ENCODE measurements at places on chromosomes 16 and 17.

DNA sequence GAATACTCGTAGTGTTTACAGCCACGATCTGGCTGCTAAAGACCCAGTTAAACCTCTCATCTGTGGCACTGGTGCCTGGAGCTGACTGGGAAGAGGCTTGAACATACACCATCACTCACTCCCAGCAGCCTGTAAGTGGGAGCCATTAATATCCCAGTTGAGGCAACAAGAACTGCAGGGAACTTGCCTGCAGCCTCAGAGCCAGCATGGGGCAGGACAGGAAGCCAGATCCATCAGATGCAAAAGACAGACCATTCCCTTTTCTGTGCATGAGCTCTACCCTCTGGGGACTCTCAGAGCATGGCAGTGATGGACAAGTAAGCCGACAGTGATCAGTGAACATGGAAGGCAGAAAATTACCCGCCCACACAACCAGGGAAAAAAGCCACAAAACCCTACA lies 91.8 kb downstream of the TMEM132E start:
- DNase-seq = no peak

DNA sequence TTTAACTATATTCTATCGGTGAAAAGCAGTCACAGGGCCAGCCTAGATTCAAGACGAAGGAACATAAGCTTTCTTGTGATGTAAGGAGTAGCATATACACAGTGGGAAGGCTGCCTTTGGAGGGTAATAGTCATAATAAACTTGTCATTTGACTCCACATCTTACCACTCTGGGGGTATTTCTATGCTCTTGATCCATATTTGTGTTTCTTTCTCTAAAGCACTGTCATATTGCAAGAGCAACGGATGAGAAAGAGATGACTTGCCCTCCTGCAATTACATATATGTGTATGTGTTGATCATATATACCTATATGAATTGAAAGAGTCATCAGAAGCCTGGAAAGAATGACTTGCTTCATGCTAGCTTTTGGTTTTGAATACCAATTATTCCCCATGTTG lies 225.4 kb upstream of the HS3ST3A1 start:
- DNase-seq = no peak

GRCh38 chr16:57609541-57610401 lies 18.7 kb upstream of the ADGRG1 start:
- no peak for DNase-seq

GRCh38 chr17:65355246-65355645 lies 206.2 kb downstream of the AXIN2 start:
- DNase-seq = no peak

- DNase-seq = peak; percentile 49
Observed at GRCh38 chr17:44390250-44390870, 911 bp upstream of the ITGA2B start.

DNA sequence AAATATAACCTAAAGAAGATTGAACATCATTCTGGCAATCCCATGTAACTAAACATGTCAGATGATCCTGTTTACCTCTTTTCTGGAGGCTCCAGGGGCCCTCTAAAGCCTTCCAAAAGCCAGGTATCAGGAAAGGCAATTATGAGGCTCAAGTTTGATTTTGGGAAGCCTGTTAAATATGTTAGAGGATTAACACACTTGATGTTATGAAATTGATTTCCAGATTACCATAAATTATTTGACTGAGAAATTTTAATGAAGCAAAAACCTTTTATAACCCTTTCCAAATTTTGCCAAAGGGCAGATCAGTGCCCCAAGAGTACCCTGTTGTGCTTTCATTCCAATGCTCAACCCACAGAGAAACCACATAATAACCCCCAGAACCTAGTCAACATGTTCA lies 29.3 kb downstream of the PHKB start:
- DNase-seq = no peak

- DNase-seq = no peak
Observed at GRCh38 chr16:11215935-11216556, 40.0 kb downstream of the SOCS1 start.

DNA sequence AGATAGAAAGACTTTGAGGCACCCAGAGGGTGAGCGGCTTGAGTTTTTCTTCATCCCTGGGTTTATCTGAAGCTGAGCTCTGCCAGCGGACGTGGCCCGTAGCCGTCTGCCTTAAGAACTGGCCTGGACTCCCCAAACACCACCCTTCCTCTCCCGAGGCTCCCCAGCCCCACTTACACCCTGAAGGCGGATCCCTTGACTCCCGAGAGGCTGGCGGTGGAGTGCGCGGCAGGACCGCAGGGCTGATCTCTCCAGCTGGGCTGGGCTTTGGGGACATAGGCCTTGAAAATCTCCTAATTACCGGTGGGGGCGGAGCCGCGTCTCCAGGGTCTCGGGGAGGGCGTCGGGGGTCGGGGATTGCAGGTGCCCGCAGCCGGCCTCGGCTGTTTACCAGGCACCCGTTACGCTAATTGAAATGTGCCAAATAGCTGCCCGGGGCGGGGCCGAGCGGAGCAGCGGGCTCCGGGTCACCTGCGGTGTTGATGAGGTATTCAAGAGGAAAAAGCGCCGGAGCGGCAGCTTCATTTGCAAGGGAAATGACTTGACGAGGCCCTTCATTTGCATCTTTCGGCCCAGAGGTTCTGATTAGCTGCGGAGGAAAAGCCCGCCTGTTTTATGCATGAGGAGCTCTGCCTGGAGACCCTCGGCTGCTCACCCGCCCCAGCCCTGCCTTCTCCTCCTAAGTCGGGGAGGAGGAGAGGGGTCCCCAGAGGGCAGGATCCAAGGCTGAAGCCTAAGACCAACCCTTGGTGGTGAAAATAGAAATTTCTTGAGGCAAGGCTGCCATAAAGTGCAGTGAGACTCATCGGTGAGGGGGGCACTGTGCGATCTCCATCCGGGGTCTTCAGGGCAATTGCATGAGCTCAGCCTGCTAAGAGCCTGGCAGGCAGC lies 100.7 kb downstream of the MGAT5B start:
- no peak for DNase-seq

GRCh38 chr16:75323933-75324332 lies 72.5 kb upstream of the BCAR1 start:
- DNase-seq = peak; percentile 75

DNA sequence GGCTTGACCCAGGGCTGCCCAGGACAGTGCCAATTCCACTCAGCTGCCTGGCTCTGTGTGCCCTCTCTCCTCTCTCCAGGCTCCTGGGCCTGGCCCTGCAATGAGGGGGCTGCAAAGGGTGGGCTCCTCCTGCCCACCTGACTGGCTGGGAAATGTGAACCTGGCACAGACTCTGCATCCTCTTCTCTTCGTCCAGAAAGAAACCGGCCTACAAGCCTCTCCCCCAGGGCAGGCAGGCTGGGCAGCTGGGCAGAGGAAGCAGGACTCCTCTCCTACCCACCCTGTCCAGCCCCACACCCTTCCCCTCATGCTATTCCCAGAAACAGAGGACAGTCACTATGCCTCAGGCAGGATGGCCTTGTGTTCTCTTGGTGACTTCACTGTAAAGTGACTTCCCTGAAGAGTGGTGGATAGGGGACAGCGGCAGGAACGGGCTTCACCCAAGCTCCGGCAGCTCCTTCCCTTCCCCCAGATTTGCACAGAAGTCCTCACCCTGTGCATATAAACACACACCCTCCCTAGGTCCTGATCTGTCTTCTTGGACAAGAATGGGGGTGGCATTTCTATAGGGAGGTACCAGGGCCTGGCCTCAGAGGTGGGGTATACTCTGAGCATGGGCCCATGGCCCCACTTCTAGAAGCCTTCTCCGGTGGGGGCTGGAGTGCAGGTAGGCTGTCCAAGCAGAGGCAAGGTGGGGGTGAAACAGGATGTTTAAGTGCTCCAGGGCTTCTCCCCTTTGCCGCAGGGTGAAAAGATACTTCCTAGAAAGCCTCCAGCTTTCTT lies 4.9 kb upstream of the STAT5A start:
- DNase-seq = no peak

DNA sequence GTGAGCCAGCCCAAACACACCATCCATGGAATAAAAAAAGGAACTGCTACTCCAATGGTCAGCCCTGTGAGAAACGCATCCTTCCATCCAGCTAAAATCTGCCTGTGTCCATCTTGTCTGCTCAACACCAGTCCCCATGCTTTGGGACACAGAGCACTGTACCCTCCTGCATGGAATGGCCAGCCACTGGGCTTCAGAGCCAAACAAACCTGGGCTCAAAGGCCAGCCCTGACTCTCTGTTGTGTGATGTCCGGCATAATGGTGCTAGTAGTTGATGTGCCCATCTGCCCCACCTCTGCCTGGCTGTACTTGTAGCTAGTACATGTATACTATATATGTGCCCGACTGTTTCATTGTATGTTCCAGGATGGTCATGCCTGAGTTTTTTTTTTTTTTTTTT lies 77.6 kb upstream of the AMZ2 start:
- DNase-seq = no peak

- no peak for DNase-seq
Observed at GRCh38 chr17:5000237-5000639, 2.5 kb downstream of the KIF1C start.

GRCh38 chr16:27127308-27127707 lies 60.6 kb downstream of the C16orf82 start:
- DNase-seq = no peak

DNA sequence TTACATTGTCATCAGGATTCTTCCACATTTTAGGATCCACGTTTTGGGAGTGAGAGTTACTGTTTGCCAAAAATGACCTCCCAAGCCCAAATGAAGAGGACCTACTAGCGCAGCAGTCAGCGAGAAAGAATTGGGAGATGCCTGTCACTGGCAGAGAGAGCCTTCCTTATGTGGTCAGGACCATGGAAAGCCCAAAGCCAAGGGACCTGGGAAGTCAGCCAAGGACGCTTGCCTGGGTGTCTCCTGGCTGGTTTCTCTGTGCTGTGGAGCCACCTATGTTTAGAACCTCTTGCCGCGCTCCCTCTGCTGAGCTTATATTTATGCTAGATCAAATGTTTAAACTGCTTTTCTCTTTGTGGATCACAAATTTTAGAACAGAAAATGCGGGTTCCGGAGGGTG lies 24.9 kb upstream of the RHBDL3 start:
- DNase-seq = no peak
